ENCODE measurements at places on chromosomes 1 and 21. TPM values are rescaled to one million over a fixed set of nuclear protein-coding genes. Genes with fewer than 3 reads are reported as not detected.
A peak's percentile ranks its signal among the peaks of the same experiment; 100 is the strongest.

OPTC gene
- total RNA-seq, result not detected

OR10Z1 gene
- total RNA-seq, result not detected

GUCA2B gene
- not detected for total RNA-seq

TPTE gene
- not detected for total RNA-seq

- DNase-seq, result no peak
These were observed 642 bp upstream of the NT5C1A start for GRCh38 chr1:39672551-39672947.

- no peak for DNase-seq
These were observed 24.7 kb downstream of the MPZ start for GRCh38 chr1:161285113-161285512.

- DNase-seq, result peak; percentile 67
These were observed 132.8 kb downstream of the CASZ1 start for GRCh38 chr1:10663678-10664035.

DNA sequence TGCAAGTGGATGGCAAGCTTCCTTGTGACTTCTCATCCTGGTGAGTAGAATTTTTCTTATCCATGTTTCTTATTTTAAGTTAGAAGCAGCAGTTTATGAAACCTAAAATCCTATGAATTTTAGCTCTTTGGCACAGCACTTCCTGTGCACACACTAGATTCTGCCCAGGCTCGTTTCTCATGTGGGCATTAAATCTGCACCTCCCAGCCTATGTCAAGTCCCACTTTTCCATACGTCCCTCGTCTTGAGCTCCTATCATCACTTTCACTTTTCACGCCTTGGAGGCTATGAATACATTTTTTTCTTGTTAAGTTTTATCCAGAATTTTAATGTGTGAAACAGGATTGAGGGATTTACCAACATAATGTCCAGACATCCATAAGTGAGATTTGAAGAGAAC is 142.1 kb downstream of the MRPS6 start:
- DNase-seq, result no peak

- DNase-seq, result no peak
These were observed 978 bp downstream of the SLC39A1 start for GRCh38 chr1:153962088-153963029.

DNA sequence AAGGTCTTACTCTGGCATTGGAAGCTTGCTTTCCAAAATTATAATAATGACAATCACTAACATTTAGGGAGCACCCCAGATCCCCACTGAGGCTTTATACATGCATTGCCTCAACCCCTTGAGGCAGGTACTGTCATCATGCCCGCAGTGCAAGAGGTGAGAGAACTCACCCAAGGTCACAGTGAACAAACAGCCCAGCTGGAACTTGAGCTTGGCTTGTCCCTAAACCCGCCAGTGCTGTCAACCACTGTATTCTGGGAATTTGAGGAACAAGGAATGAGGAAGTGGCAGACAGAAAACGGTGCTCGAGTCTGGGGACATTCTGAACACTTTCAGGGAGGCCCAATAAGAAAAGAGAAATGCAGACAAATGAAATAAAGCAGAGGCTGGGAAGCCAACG is 34.6 kb upstream of the TLR5 start:
- no peak for DNase-seq

DNA sequence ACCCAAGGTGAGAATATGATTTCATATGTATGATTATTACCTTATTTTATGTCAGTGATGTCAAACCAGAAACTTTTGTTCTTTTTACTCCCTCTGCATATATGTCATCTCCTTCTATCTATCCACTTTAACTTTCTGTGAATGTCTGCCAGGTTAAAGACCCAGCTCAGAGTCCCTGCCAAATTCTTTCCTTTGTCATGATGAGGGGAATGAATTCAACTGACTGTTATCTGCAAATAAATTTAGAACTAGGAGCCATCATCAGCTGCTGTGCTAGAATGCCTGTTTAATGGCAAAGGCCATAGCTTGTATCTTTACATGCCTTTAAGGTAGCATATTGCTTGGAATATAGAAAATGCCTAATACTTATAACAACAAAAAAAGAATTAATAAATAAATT is 815.6 kb upstream of the NEGR1 start:
- DNase-seq, result no peak

GRCh38 chr1:35656863-35657232 is 15.5 kb upstream of the PSMB2 start:
- DNase-seq, result no peak

GRCh38 chr1:47978486-47978885 is 18.7 kb downstream of the TRABD2B start:
- no peak for DNase-seq

- DNase-seq, result no peak
These were observed 24.4 kb upstream of the CADM3 start for GRCh38 chr1:159146980-159147379.

DNA sequence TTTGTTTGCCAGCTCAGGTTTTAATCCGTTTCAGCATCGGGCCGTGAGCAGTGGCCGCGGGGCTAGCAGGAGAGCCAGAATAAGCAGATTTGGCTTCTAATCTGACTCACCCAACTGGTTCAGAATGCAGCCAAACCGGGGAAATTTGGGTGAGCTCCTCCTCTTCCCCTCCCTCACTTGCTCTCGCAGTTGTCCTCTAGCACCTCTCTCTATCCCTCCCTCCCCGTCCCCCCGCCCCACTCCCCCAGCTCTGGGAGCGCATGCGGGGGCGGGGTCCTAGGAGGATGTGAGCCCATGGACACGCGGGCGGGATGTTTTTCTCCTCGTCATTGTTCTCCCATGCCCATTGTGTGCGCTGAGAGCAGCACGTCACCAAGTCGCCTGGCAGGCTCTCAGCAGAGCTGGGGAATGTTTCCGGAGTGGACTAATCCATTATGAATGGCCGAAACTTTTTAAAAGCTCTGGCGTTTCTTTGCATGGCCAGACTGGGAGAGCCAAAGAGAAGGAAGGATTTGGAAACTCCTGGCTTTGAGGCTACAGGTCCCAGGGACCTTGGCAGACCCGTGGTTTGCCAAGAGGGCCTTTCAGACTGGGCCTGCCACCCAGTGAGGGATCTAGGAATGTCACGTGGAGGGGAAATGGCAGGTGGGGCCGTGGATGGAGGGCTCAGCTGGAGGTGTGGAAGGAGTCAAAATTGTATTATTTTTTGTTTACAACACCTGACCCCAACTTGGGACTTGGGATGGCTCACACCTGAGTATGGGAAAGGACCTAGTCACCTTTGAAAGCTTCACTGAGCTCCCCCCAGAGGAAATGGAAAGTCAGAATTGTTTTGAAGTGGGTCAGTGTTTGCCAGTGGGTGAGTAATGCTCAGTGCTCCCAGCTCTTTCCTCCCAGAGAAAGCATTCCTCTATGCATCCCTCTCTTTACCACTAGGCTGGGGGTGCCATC is 39.2 kb downstream of the CDK18 start:
- peak; percentile 34 for DNase-seq

All from liver (tissue), 10 donors.